ENCODE measurements at places on chromosomes 12 and 14.

GRCh38 chr12:122836027-122836921, 1.0 kb downstream of the HIP1R start:
- DNase-seq, result peak; percentile 89

GRCh38 chr12:56257491-56258067, 605 bp downstream of the ANKRD52 start:
- DNase-seq, result peak; percentile 59

DNA sequence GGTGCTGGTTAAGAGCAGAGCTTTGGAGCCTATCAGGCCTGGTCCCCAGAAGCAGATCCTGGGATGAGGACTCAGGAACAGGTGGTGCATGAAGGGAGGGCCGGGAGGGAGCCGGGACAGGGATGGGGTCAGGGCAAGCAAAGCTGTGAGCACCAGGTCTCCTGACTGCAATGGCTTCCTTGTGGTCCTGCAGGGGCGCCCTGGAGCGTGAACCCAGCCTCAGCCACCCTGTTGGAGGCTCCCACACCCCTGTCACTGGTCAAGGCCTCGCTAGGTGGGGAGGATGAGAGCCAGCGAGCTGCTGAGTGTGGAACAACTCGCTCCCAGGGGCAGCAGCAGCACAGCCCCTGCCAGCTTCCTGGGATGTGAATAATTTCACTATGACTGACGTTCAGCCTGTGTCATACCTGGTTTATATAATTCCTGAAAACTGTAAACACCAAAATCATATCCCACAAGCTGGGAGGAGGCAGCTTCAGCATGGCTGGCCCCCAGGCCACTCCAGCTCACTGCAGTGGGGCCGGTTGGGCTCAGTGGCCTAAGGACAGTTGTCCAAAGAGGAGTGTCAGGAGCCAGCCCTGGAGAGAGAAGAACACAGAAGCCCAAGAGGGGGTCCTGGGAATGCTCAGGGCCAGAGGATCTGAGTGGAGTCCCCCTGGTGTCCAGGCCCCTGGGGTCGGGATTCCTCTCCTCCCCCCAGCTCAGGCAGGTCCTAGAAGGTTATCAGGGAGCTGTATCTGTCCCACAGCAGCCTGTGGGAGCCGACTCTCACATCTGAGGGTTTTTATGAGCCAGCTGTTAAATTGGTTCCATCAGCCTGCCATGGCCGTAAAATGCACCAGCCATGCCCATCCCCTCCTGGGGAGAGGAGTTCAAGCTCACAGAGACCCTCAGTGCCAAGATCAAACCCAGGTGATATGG, 272.9 kb downstream of the ADGRD1 start:
- DNase-seq, result no peak

DNA sequence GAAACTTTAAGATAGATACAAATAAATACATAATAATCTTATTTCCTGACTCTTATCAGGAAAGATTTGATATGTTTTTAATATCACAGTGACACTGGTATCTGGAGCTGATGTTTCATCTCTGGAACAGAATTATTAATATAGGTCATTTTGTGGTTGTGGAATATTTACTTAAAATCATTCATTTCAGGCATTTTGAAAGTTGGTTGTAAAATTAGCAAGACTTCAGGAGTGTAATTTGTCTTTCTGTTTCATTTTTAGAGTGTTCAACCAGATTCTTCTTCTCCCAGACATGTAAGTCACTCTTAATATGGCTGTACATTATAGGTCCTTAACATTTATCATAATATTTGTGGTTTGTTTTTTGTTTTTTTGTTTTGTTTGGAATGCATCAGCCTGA, 115.7 kb downstream of the PCNX1 start:
- no peak for DNase-seq

- DNase-seq, result no peak
Observed at GRCh38 chr12:98678236-98678945, 33.3 kb downstream of the APAF1 start.

- DNase-seq, result peak; percentile 55
Observed at GRCh38 chr14:94173471-94173884, 644 bp upstream of the PPP4R4 start.

DNA sequence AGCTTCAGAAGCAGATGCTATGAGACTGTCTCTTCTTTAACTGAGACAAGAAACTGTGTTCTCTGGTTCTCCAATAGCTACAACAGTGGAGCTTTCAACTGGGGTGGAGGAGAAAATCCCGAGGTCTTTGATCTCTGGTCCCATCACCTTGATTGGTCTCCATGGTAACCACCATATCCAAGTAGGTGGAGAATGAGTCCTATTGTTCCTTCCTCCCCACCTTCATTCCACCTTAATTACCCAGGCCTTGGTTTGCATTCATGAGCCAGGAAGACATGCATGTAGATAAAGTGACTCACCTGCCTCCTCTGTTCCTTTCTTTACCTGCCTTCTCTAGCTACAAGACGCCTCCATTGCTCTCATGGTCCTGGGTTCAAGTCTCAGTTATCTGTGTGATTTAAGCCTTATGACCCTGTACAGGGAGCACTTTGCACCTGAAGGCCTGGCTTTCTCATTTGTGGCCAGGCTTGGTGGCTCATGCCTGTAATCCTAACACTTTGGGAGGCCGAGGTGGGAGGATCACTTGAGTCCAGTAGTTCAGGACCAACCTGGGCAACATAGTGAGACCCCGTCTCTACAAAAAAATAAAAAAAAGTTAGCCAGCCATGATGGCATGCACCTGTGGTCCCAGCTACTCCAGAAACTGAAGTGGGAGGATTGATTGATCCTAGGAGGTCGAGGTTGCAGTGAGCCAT, 157.7 kb upstream of the TBX3 start:
- DNase-seq, result no peak

DNA sequence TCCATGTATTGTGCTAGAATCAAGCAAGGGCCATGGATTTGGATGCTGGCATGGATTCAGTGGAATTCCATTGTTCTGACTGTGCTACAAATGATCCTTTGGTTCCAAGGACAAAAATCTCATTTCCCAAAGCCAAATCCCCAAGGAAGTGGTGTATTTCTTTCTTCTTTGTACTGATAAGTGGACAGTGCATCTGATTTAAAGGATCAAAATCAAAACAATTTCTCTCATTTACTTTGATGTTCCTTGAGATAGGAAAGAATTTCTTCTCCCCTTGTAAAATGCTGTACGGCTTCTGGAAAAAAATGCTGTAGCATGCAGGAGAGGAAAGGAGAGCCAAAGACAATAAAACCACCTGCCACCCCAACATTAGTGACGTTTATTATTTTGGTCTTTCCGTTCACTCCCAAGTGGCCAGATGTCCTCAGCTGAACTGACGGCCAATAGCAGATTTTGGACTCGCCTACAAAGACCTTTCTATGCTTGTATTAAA, 185.7 kb downstream of the PRKD1 start:
- DNase-seq, result no peak

DNA sequence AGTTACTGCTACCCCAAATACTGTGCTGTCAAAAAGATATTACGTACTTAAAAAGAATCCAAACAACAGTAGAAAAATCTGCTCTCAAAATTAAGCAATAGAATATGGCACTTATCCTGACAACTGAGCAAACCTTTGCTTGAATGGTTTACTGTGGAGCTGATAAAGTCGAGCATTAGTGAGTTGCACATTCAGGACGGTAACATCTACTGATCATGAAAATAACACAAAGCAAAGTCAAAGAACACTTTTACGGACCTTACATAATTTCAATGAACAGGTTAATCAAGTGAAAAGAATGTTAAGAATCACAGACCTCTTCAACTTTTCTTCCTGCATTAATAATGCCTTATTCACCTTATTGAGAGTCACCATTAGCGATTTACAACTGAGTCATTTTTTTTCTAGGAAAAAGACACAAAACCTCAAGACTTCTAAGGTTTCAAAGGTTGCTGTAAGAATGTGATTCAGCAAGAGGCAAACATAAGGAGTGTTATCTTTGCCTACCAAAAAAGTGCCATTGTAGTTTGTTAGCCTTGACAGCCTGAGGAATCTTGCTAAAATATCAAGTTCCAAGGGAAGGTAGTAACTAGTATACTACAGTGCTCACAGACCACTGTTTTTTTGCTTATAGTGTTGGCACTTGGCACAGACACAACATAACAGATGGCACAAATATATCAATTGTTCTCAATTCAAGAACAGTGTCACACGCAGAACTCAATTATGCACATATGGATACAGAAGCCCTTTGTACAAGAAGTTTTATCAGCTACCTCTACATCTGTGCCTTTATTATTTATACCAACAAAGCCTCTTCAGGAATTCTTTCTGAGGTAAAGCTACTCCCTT, 334.2 kb upstream of the RPL10L start:
- peak; percentile 12 for DNase-seq

DNA sequence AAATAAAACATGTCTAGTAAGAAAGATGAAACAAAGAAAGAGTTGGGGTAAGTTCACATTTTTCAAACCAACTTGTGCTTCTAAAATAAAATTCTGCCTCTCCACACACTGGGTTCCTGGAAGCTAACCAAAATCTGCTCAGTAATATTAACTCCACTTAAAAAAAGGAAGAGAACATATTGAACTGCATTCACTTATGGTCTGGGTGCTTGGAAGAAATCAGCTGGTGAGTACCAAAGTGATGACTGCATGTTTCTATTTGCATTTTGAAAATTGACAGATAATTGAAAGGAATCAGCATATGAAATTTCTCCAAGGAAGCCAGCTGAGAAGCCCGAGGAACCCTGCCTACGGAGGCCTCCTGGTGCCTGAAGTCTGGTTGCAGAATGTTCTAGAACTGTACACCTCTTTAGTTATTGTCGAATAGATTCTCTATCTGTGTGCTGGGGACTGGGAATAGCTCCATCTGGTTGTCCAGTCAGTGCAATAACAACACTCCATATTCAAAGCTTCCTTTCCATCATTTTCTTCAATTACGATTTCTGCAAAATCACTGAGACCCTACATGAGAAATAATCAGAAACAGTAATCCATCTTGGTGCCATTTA, 836.1 kb downstream of the VRK1 start:
- DNase-seq, result no peak

DNA sequence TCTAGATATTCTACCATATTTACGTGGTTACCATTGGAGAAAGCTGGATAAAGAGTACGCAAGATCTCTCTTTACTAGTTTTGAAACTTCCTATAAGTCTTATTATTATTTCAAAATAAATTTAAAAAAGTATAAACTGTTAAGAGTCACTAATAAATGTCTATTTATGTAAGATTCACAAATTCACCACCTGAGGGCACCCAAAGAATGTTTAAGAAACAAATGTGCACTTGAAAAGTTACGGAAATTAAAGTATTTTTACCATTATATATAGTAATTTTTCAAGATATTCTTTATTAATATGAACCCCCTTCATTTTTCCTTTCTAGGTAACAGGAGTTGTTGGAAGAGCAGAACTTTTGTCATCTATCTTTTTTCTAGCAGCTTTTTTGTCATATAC, 11.9 kb downstream of the TMTC3 start:
- DNase-seq, result peak; percentile 61

- DNase-seq, result no peak
Observed at GRCh38 chr12:53695152-53696145, 19.6 kb upstream of the ATP5MC2 start.

DNA sequence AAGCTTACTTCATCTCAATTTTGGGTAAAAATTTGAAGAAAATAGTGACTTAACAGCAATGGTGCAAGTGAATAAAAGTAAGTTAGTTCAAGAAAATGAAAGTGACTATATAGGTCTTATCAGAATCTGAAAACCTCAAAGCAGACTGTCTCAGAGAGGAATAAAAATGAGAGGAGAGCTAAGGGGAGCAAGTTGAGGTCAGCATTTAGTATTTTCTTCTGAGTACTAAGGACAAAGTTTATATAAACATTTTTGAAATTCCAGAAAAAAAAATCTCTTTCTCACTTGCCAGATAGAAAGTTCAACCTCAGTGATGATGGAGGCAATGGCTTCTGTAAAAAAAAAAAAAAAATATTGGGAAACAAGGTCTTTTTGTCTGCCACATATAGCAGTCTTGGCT, 414.1 kb downstream of the NPAS3 start:
- peak; percentile 12 for DNase-seq

DNA sequence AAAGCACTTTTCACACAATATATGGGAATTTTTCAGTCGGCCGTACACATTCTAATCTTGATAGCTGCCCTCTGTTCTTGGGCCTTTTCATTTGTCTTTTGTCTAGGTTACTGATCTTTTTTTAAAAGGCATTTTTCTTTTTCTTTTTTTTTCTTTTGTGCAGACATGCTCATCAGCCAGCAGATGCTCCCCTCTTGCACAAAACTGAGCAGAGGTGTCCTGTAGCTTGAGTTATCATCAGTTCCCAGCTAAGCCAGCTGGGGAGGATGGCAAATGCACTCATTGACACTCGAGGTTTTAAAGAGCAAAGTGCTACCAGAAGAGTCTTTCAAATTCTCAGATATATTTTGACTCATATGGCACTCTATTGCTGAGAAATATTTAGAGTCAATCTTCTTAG, 913.9 kb upstream of the SEL1L start:
- peak; percentile 46 for DNase-seq

GRCh38 chr14:76640923-76641395, 120.3 kb upstream of the VASH1 start:
- DNase-seq, result no peak

DNA sequence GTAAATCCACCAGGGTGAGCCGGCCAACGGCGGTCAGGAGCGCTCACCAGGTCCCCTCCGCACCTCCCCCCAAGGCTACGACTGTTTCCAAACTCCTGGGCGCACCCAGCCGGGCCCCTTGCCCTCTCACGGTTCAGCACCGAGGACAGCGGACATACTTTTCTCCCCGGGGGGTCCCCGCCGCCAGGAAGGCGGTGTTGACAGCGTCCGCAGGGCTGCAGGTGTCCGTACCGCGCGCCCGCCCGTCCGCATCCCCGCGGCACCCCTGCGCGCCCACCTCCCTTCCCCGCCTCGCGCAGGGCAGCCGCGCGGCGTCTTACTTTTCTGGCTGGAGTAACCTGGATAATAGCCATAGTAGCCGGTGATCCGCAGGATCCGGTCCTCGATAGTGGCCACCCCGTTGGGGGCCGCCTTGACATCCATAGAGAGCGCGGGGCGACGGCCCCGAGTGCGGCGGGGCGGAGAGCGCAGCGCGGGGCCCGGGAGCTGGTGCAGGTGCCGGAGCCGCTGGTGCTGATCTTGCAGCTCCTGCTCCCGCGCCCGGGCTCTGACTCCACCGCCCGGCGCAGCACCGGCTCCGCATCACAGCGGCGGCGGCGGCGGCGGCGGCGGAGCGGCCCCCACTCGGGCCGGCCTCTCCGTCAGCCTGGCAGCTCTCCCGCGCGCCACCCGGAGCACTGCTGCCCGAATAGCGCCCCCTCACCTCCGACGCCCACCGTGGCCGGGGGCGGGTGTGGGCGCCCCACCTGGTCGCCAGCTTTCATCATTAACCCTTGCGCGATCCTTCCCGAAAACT, at the start of gene SLC35F4:
SLC35F4 (minus strand) TSS at position 690 of the 796 bp plus-strand sequence.
- no peak for DNase-seq
